ENCODE measurements at places on chromosomes 16 and 17.
A peak's percentile ranks its signal among the peaks of the same experiment; 100 is the strongest.

DNA sequence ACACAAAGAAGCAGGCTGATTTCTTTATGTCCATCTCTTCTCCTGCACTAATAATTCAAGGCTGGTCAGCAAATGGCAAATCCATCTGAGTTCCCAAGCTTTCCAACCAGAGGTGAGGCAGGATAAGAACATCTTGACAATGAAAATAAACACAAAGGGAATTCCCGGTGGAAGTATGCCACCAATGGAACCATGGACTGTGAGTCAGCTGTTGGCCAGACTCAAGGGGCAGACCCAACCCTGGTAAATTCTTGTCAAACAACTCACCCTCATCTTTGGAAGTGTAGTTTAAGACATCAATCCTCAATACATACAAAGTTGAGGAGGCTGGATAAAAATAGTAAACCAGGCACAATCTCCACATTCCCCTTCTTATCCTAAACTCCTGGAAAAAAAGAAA is 74.3 kb upstream of the CES5A start:
- no peak for DNase-seq

DNA sequence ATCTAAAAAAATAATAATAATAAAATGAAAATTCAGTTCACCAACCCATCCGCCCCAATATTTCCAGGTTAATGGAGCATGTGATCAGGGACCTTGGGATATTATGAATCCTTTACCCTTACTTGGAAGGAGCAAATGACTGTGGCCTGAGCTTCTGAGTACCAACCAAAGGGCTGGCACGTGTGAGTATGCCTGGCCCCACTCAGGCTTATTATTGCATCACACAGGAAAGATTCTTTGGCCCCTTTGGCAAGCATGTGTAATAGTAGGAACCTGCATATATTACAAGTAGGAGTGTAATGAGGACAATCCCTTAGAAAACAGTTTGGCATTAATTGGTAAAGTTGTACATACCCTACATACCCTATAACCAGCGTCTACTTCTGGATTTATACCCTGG is 7.2 kb upstream of the C17orf78 start:
- no peak for DNase-seq

DNA sequence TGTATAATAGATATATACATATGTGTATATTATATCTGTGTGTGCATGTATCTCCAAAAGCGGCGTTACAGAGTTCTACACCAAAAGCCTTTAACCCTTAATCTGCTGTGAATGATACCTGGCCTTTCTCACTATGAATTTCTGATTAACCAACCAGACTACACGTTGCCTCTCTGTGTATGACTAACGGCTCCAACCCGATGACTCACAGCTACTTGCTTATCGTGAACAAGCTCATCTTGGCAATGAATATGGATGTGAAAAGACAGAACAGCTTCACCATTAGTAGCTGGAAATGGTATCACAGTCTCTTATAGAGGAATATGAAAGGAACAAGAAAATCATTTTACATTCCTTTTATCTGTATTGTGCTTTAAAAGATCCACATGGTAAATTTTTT is 23.8 kb upstream of the ARHGAP44 start:
- DNase-seq: no peak

DNA sequence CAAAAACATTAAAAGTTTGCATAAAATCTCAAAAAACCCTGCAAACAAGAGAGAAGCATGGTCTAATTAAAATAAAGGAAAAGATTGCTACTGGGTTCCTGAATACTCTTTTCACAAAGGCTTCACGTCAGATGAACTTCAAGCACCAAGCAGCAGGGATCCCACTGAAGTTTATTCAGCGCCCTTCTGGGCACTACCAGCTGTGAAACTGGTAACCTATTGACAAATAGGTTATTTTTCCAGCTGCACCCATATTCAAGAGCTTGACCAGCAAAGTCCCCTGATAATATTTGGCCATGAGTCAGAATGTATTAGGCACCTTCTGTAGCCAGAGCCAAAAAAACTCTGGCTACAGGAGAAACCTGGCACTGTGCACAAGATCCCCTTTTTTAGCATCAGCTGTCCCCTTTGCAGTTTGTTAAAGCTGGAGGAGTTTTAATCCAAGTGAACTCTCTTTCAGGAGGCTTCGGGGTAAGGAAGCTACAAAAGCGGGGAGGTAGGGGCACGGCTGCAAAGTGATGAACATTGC is 60.3 kb downstream of the GRIN2A start:
- no peak for DNase-seq

DNA sequence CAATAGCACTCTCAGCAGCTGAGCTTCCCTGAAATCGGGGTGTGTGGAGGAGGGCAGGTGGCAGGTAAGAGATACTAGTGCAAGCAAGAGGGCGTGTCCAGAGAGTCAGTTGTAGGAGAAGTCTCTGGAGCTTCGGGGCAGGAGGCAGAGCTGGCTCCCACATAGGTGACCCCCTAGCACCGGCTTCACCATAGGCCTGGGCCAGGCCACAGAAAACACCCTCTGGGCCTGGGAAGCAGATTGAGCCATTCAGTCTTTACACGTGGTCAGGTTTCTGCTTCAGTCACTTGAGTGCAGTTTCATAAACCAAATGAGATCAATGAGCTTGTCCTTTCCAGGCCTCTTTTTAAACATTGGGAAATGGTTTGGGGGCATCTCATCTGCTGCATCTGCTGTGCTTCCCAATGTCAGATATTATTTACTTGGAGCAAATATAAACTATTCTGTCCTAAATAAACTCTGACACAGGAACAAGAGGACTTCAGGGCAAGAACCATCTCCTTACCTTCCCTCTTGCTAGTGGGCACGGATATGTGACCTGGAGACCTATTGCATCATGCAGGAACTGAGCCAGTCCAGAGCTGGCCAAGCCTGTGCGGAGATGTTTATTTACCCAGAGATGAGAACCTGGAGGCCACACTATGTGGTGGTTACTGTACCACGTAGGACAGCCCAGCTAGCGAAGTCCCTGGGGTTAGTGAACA is 16.1 kb downstream of the CCR7 start:
- peak; percentile 13 for DNase-seq

DNA sequence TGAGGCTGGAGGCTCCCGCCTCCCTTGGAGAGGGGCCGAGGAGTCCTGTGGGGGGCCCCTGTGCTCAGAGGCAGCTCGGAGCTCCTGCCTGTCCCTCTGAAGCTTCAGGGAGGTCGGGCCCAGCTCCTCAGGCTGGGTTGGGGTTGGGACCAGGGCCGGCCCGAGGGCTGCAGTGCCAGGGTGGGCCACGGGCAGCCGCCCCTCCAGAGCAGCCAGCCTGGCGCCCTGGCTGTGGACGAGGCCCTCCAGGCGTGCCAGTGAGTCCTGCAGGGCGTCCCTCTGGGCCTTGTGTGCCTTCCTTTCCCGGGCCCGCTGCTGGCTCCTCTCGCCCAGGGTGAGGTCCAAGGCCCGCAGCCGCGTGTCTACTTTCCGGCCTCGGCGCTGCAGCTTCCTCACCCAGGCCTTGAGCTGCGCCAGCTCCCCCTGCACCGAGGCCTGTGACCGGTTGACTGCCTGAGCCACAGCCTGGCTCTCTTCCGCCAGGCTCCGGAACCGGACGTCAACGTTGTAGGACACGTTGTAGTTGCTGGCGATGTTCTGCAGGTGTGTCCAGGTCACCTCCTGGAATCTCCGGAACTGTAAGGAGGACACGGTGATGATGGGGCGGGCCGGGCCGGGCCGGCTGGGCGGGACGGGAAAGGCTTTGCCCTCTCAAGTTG is 1.2 kb downstream of the PTX4 start:
- no peak for DNase-seq
